ENCODE measurements at places on chromosomes 5 and 9. TPM values are rescaled to one million over a fixed set of nuclear protein-coding genes. Genes with fewer than 3 reads are reported as not detected.

DNA sequence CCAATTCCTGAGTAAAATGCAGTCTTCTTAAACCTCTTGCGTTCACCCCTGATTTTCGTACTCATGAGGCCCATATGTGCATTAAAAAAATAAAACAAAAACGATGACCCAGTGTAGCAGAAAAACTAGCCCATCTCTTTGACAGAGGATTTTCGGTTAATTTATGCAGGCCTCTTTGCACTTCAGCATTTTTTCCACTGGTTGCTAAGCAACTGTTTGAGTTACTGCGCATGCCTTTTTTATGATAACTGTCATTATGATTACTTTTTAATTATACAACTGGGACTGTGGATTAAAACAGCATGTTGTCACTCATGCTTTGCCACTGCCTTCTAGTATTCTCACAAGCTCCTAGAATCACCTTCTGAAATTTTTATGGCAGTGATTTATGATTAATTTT lies 165.0 kb downstream of the SMARCA2 start:
- DNase-seq: peak; percentile 27

GRCh38 chr5:175747539-175748060 lies 89.7 kb downstream of the HRH2 start:
- no peak for DNase-seq

DNA sequence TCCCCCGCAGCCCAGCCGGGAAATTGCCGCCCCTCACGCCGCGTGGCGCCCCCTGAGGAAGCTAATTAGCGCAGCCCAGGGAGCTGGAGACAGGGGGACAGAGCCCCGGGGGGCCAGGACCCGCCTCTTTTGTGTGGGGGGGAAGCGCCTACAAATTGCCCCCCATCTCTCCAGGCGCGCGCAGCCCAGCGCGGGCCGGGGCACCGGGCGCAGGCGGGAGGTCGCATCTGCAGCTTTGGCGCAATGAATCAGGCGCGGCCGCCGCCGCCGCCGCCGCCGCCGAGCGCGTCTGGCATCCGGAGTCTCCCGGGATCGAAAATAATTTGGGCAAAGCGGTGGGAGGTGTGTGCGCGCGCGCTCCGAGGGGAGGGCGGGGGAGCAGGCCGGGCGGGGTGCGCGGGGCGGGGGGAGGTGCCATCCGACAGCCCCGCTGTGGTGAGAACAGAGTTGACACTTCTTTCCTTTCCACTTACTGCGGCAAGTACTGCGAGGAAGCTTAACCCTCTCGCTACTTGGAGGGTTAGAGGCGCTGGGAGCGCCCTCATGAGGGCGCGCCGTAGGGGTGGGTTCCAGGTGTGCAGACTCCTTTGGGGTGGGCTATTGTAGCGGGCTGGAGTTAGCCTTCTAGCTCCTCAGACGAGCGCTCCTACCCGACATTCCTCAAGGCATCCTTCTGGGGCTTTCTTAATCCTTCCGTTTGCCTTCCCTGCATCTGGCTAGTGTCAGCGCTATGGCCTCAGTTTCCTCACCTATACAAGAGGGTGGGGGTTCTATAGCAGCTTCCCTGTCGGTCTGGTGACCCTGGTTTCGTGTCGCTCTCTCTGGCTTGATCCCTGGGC lies 63.1 kb downstream of the CXXC5 start:
- DNase-seq: no peak

DNA sequence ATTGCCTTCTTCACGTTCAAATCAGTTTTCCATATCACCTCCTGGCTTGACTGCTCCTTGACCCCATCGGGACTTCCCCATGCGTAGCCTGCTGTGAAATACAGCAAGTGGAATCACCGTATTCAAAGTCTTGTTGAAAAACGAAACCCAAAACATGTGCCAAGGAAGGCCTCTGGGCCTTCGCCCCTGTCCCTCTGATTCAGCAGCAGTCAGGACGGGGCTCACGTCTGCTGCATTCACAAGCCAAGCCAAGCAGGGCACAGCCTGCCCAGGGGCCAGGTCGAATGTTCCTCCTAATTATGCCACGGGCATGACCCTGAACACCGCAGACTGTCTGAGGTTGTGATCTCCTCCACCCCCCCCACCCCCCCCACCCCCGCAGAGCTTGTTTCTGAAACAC lies 960 bp upstream of the CTNND2 start:
- no peak for DNase-seq

DNA sequence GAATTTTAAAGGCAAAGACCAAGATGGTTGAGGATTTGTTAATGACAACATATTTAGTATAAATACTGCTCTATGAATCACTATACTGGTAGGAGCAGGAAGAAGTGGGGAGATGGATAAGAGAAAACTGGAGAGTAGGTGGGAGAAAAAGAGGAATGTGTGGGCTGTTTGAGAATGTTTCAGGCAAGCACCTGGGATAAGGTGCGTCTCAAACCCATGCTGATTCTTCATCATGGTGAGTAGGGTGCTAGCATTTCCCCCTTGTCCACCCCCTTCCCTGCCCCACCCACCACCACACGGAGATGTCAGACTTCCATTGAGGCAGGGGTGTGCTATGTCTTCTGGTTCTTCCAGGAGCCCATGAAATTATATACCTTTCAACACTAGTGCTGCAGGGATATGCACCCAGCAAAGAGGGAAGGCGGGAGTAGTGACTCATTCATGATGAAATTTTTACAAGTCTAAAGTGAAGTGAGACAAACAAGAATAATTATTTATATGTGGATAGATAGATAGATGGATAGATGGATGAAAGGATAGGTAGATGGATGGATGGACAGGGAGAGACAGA lies 54.3 kb downstream of the MTX3 start:
- DNase-seq: no peak

GRCh38 chr9:16214677-16215352 lies 655.7 kb downstream of the BNC2 start:
- DNase-seq: no peak

- no peak for DNase-seq
Measured at GRCh38 chr5:167699432-167699831, 592.0 kb upstream of the WWC1 start.

GRCh38 chr5:54385994-54386393 lies 69.5 kb upstream of the HSPB3 start:
- DNase-seq: no peak

DNA sequence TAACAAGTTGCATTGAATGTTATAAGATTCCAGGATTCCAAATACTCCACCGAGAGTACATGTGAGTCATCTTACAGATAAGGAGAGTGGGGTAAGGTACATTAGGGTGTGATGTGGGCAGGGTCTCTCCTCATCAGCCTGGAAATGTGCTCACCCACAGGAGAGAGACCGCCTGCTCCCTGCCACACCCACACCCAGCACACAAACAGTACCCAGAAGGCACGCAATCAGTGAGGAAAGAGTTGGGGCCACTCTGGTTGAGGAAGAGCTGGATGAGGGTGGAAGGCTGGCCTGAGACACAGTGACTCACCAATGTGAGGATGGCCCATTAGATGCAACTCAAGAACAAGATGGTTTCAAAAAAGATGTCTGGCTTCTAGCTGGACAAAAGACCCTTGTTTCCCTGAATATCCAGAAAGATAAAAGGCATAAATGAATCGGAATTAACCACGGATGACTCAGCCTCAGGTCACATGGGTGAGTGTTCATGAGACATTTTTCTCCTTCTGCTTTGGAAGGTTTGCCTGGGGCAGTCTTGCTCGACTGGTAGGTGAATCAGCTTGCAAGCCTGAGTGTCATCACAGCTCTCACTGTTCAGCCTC lies 51.1 kb upstream of the LHFPL2 start:
- no peak for DNase-seq

GRCh38 chr5:82511134-82511533 lies 233.0 kb upstream of the RPS23 start:
- DNase-seq: no peak

- no peak for DNase-seq
Measured at GRCh38 chr9:99356512-99356971, 134.5 kb downstream of the SEC61B start.

GRCh38 chr9:122370869-122371755 lies at the start of gene PTGS1:
PTGS1 (plus strand) TSS chr9:122371024; CDS start chr9:122371085, 61 bp downstream.
- no peak for DNase-seq

The IL13 gene
- not detected for polyA plus RNA-seq

The COL15A1 gene
- polyA plus RNA-seq: 36.2 TPM

The RGMB gene
- polyA plus RNA-seq: 15.0 TPM

The SPATA31C1 gene
- polyA plus RNA-seq: 0.82 TPM

All from right renal pelvis (tissue), 4 donors.